Activated CD8-positive, alpha-beta memory T cell treated with anti-CD3 and anti-CD28 coated beads for 1 hour (primary cell): ENCODE measurements at places on chromosomes 7 and 10.

- DNase-seq: no peak
Observed at GRCh38 chr7:22663357-22663718, 63.7 kb upstream of the IL6 start.

- no peak for DNase-seq
Observed at GRCh38 chr7:88040694-88041093, 106.6 kb downstream of the ADAM22 start.

DNA sequence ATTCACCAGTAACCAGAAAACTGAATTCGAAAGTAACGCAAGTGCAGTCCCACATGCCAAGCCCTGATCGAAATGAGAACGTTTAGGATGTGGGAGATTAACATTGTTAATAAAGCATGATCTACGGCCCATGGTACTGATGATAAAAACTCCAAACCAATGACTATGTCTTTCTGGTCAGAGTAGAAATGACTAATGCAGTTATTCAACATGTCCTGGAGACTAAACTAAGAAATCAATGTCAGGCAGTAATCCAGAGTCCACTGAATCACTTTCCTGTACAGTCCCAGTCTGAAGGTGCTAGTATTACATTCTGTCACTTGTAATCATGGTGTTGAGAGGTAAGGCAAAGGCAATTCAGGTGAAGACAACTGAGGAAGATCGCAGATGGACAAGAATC, 14.4 kb downstream of the NPSR1 start:
- no peak for DNase-seq

DNA sequence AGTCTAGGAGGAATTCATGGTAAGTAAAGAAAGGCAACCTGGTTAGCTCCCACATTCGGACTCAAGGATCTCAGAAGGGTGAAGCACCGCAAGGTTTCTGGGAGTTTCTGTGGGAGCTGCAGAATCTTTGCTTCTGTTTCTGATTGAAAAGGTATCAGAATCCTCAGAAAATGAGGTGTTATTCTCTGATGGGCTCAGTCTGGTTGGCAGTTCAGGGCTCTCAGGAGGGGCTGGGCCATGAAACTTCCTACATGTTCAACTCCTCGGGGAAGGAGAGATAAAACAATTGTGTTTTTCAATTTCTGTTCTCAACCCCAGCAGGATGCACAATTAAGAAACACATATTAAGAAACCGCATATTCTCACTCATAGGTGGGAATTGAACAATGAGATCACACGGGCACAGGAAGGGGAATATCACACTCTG, 9.1 kb downstream of the OR2A7 start:
- DNase-seq: no peak

DNA sequence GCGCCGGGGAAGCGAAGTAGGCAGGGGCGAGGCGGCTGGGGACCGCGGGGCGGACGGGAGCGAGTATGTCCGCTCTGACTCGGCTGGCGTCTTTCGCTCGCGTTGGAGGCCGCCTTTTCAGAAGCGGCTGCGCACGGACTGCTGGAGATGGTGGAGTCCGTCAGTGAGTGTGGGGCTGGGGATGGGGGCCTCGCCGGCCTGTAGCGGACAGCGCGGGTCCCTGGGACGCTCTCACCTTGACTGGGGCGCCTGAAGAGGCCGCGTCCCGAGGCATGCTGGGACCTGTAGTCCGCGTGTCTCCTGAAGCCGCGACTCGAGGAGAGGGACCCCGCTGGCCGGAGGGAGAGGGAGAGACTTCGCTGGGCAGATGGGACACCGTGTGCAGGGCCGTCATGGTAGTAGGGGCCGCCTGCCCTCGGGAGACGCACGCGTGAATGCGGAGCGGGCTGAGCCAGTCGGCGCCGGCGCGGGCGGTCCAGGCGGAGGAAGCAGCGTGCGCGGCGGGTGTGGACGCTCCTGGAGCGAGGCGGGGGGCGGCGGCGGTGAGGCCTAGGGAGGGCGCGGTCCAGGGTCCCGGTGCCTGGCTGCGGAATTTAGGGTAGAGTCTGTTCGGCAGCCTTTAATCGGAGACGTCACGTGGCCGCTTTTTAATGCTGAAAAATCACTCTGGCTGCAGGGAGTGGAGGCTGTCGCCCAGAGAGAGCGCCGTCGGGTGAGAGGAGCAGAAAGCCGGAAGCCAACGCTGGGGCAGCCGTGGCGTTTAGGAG, at the start of gene NDUFB2:
Gene NDUFB2 (plus strand): TSS at position 29 of the 767 bp plus-strand sequence. CDS start 37 bp downstream, at position 66.
- DNase-seq: peak; percentile 95

GRCh38 chr10:1577373-1577770, 160.0 kb downstream of the ADARB2 start:
- no peak for DNase-seq

- no peak for DNase-seq
Observed at GRCh38 chr10:85784792-85785191, 581.8 kb downstream of the GRID1 start.

DNA sequence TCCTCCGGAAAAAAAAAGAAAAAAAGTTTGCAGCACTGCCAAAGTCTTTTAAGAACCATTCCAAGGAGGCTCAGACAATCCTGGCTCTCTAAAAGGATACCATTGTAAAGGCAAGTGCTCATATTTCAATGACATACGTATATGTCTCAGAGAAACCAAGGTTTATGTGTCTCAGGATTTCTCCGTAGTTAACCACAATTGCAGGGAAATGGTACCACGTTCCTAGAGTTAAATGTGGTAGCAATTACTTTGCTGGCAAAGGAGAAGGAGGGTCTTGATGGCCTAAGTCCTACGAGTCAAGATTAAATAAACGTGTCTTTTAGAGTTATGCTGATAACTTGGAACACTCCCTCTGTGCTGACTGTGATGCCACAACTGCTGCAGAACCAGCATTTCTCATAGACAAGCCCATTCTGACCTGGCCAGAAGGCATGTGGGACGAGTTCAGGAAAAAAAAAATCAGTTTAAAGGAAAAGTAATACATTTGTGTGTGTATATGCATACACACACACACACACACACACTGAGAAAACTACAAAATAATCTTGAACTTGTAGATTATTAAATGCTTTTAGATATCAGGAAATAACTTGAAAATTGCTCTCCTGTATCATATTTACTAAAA, 245.9 kb downstream of the FGFR2 start:
- DNase-seq: no peak

- DNase-seq: no peak
Observed at GRCh38 chr7:123004931-123005330, 9.4 kb upstream of the TAS2R16 start.

DNA sequence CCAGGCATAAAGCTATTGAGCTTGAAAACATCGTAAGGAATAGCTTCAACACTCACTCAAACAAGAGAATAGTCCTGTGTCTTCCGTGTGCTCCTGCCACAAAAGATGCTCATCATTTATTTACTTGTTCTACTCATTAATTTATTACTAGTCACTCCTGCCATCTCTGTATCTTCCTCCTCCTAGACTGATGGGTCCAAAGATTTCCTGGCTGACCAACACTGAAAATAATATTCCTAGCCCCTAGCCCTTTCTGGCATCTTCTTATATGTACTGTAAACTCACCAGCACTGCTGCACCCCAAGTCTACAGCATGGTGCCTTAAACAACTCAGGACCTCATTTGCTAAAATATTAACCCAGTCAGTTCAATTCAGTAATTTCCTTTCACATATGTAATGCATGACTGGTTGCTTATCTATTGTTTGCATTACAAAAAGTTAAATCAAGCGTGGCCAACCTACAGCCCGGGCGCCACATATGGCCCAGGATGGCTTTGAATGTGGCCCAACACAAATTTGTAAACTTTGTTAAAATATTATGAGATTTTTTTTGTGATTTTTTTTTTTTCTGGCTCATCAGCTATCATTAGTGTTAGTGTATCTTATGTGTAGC, 86.7 kb upstream of the GSDME start:
- DNase-seq: no peak

DNA sequence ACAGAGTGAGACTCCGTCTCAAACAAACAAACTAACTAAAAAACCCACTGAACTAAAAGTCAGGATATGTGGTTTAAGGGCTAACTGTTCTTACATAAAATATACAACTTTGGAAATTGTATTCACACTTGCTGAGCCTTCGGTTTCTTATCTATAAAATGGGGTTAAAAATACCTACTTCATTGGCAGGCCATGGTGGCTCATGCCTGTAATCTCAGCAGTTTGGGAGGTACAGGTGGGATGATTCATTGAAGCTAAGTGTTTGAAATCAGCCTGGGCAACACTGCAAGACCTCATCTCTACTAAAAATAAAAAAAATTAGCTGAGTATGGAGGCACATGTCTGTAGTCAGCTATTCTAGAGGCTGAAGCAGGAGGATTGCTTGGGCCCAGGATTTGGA, 115.4 kb upstream of the KLF6 start:
- DNase-seq: no peak

DNA sequence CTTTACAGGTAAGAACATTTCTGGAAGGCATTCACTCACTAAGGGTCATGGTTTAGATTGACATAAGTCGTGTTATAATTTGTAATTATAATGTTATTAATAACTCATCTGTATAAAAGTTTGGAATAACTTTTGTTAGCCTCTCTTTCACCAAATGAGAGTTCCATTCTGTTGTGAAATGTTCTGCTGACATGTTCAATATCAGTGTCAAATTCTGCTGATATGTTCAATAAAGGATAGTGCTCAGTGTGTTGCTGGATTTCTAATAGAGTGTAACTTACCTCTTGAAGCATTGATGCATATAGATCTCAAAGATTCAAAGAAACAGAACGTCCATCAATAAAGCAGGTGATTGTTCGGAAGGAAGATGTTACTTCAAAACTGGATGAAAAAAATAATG, 30.6 kb downstream of the ANLN start:
- no peak for DNase-seq

- DNase-seq: no peak
Observed at GRCh38 chr7:2158331-2159175, 74.2 kb downstream of the MAD1L1 start.

GRCh38 chr7:13989949-13990305, 461 bp upstream of the ETV1 start:
- DNase-seq: no peak

DNA sequence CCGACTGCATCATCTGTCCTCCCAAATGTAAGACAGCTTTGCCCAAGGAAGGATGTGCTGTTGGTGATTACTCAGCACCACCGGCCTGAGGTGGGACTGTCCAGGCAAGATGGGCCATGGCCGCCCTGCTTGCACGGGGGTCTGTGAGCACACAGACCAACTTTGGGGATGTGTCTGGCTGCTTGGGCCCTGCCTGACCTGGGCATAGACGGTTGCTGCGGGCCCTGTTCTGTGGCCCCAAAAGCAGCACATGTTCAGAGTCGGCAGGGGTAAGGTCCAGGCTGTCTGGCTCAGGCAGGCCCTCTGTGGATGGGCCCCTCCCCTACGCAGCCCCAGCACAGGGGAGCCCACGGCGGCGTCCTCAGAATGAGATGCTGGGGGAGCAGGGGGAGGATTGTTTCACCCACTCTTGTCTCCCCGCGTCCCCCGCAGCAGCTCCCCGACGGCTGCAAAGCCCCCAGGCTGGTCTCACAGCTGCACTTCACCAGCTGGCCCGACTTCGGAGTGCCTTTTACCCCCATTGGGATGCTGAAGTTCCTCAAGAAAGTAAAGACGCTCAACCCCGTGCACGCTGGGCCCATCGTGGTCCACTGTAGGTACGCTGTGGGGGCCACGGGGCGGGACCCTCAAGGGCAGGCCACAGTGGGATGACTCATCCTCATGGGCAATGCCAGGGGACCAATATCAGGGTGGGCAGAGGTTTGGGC, 58.4 kb downstream of the MKI67 start:
- no peak for DNase-seq

- DNase-seq: no peak
Observed at GRCh38 chr10:631266-631665, 58.2 kb downstream of the DIP2C start.

- no peak for DNase-seq
Observed at GRCh38 chr7:70833726-70834125, 298.2 kb upstream of the GALNT17 start.

DNA sequence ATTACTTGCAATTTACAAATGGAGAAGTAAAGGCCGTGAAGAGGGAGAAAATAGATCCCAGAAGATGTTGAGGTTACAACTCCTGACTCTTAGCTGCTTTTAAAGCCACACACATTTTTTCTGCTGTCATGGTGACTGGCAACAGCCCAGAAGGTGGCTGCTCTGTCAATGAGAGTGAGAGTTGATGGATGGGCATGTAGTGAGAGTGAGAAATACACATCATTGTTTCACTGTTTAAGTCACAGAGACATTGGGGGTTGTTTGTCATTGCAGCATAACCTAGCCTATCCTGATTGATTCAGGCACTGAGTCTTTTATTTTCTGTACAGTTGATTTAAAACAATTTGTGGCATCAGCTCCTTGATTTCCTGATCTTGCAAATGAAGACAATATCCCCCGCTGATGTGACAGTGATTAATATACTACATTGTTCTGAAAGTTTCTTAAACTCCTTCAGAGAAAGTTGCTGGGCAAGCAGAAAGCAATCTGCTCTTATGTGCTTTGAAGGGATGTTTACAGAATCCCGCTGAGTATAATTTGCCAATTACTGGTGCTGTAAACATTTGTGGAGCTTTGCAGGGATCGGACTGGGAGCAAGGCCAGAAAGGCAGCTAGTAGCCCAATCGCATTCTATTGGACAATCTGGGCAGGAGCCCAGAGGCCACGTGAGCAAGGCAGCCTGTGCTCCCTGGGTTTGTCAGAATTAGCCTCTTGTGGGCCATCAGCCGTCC, 229.6 kb downstream of the PRPF18 start:
- no peak for DNase-seq

DNA sequence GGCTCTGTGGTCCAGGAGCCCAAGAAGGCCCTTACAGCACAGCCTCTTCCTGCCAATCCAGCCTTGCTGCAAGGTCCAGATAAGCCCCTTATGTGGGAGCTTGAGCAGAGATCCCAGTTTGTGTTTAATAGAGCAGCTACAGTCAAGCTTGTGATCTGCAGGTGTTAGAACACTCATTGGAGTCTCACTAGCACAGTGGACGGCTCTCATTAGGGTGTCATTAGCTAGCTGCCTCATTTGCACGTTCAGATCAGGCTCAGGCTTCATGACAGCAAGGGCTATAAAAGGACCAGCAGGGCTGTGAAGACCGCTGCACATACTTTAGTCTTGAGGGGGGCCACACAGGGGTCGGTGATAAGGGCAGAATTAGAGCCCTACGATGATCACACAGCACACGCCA, 443.2 kb downstream of the RPS24 start:
- DNase-seq: no peak

DNA sequence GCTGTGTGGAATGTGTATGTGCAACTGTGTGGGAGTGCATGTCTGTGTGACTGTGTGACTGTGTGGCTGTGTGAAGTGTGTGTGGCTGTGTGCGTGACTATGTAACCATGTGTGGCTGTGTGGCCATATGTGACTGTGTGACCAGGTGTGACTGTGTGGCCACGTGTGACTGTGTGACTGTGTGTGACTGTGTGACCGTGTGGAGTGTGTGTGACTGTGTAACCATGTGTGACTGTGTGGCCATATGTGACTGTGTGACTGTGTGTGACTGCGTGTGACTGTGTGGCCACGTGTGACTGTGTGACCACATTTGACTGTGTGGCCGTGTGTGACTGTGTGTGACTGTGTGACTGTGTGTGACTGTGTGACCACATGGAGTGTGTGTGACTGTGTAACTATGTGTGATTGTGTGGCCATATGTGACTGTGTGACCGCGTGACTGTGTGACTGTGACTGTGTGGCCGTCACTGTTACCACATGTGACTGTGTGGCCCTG, 502.9 kb downstream of the DNAJB6 start:
- DNase-seq: no peak
